Inflammatory macrophage treated with lipopolysaccharide for 4 hours (primary cell): ENCODE measurements at places on chromosomes 12 and 14.

DNA sequence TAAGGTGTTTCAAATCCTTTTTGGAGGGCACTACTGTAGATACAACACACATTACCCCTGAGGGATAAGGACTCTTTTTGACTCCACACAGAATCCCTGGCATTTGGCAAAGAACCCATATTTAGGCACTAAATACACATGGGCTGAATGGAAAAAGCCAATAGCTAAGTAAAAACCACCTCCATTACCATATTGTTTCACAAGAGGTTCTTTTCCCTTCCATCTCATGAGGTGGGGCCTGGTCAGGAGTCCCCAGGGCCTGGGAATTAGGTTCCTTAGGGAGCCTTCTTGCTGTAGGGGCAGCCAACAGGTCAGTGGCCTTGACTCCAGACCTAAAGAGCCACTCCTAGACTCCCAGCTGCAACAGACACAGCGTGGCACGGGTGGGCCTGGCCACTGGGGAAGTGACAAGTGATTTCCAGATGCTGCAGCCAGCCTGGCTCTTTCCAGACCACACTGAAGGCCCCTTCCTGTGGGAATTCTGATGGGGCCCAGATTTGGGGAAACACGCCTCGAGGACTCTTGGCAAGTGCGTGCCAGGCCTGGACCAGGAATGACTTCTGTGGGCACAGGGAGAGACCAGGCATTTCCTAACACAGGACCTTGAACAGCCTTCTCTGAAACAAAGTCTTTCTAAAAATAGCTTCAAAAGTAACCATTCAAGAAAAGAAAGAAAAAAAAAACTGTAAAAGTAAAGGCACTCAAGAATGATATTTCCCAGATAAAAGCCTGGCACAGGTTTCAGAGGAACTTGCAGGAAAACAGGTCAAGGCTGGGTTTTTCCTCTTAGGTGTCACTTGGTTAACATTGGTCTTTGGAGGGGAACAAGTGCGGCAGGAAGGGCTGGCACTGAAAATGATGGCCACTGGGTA is 18.1 kb downstream of the SSH1 start:
- no peak for DNase-seq

DNA sequence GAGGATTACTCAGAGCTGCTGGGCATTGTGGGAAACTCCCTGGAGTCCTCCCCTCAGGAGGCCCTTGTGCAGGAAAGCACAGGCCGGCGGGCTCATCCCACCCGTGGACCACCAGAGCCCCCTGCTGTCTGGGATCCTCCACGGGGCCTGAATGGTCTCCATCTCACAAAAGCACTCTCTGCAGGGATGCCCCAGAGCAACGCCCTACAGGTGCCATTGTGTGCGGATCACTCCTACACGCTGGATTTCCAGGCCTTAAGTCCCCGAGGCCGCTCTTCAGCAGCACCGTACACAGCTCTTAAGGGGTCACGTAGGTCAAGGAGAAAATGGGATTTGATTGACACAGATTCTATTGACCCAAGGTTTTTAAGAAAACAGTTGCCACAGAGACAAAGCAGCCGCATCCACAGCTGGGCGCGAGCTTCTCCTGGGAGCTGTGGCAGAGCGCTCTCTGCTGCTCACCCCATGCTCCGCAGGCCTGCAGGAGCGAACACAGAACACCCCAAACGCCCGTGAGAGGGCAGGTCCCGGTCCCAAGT is 36.7 kb upstream of the RIMBP2 start:
- DNase-seq = no peak

DNA sequence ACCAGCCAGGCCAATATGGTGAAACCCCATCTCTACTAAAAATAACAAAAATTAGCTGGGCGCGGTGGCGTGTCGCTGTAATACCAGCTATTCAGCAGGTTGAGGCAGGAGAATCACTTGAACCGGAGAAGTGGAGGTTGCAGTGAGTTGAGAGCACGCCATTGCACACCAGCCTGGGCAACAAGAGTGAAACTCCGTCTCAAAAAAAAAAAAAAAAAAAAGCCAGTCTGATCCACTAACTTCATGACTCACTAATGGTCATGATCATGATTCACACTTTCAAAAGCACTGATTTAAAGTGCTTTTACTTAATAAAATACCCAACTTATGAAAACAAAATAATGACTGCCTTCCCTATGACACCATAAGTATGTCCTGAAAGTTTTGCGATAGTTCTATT is 38.4 kb upstream of the CPM start:
- peak; percentile 97 for DNase-seq

DNA sequence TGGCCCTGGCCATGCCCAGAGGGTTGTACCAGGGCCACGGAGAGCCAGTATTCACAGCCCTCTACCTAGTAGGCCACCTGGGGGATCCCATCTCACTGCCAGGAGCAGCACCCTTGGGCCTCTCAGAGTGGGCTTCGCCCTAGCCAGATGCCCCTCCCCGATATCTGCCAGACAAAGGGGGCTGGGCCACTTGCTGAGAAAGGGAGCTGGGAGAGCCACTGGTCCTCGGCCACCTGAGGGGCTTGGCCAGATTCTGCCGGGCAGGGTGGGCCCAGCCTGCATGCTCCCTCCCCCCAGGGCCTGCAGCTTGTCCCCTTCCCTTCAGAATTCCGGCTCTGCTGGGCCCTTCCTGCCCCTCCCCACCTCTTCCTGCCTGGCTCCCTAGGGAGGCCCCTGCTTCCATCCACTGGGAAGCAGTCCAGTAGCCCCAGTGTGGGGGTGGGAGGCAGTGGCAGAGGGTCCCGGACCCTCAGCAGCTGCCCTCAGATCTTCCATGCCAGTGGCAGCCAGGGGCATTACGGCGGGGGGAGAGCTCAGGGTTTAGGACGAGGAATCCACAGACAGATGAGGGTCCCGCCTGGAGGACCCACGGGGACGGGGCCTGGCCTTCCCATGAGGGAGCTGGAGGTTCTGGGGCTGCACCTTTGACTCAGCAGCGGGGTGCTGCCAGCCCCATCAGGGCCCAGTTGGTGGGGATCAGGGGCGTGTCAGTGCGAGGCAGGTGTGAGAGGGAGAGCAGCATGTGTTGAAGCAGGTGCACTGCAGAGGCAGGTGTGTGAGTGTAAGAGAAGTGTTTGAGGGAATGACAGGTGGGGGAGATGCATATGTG is 2.4 kb downstream of the CRIP2 start:
- DNase-seq = no peak

DNA sequence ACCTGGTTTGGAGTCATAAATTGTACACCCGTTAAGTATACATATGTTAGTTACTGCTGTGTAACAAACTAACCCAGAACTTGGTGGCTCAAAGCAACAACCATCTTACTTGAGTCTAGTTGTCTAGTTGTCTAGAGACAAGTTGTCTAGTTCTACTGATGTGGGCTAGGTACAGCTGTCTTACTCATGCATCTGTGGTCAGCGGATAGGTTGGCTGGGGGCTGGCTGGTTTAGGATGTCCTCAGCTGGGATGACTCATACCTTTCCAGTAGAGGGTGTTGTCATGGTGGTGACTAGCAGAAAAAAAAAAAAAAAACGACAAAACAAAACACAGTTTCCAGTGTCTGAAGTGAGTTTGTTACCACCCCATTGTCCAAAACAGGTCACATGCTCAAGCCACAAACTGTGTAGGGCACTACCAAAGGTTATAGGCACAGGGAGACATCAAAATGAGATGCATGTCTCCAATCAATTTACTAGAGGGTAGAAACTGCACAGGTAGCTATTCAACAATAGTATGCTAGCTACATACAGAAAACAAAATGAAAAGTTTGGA is 680.3 kb downstream of the MED13L start:
- no peak for DNase-seq

DNA sequence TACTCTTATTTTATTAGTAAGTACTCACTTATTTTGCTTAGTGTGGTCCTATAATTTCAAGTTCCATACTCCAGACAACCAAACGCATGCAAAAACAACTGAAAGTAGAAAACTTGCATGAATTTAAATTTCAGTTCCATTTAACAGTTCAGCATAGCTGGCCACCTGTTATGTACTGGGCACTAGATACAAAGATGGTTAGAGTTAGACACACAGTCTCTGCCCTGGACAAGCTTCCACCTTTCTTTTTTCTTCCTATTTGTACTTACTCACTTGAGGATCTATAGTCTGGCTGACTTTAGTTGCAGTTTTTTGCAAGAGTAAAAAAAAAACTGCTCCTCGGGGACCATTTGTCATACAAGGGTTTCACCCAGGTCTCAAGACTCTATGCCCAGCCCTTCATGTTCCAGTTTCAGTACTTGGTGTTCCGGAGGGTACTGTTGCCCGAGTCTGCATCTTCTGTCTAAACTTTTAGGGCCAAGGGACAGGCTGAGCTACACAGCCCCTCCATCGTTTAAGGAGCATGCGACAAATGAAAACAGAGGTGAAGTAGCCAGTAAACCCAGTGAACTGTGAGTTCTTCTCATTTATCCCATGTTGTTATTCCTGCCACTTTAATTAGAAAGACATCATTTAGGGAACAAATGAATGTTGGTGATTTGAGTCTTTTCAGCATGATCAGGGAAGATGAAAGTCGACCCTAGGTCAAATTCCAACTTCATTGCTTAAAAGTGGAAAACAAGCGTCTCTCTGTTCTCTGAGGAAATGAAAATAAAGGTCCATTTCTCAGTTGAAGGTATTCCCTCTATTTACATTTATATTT is 22.3 kb downstream of the RPGRIP1 start:
- DNase-seq = no peak

GRCh38 chr14:52402812-52403526 is 88.9 kb downstream of the PTGER2 start:
- DNase-seq = peak; percentile 77

- peak; percentile 13 for DNase-seq
Measured at GRCh38 chr14:55045087-55045486, 6.4 kb upstream of the MAPK1IP1L start.

DNA sequence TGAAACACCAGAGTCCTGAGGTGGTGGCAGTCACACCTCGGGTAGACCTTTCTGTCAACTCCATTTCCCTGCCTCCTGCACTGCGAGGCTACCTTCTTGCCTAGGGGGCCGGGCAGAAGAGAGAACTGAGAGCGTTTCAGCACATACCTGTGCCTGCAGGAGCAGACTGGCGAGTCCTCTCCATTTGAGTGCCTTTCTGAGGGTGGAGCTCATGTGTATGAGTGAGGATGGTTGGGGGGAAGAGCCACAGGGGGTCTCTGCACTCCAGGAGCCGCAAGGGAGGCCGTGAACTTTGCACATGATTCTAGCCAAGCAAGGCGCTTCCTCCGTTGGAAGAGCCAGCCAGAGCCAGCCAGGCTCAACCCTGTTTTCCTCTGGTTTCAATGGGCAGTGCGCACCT is 31.0 kb upstream of the CCND2 start:
- DNase-seq = no peak

DNA sequence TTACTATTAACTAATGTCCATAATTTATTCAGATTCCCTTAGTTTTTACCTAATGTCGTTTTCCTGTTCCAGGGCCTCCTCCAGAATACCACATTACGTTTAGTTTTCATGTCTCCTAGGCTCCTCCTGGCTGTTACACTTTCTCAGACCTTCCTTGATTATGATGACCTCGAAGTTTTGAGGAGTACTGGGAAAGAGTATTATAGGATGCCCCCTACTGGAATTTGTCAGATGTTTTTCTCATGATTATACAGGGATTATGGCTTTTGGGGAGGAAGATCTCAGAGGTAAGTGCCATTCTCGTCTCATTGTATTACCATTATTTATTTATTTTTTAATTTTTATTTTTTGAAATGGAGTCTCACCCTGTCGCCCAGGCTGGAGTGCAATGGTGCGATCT is 17.7 kb upstream of the C1S start:
- DNase-seq = peak; percentile 65

DNA sequence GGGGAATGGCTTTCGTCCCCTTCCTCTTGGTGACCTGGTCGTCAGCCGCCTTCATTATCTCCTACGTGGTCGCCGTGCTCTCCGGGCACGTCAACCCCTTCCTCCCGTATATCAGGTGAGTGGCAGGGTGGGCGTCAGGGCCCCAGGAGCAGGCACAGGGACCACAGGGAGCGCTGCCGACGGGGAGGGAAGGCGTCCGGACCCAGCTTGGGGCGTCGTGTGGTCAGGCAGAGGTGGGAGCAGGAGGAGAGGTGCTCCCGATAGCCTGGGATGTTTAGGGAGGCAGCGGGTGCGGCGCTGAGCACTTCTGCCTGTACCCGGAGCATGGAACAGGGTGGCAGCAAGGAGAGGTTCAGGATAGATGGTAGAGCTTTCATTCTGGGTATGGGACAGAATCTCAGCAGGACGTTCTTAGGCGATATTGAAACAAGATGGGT is 444 bp downstream of the DRAM1 start:
- no peak for DNase-seq

DNA sequence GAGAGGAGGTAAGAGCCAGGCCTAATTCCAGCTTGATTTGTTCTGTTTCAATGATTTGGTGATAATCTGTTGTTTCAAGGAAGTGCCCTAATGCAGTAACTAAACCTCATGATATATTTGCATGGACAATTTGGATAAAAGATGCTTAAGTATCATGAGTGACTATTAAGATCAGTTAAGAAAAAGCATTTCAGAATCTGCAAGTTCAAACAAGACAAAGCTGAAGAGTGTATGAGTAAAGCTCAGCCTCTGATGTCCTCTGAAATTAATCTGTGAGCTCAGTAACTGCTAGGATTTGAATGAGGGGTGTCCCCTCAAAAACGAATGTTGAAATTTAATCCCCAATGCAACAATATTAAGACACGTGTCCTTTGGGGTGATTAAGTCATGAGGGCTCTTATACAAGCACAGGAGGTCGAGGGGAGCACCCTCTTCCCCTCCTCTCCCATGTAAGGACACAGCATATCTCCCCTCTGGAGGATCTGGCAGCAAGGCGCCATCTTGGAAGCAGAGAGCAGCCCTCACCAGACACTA is 949.2 kb downstream of the GALC start:
- no peak for DNase-seq

DNA sequence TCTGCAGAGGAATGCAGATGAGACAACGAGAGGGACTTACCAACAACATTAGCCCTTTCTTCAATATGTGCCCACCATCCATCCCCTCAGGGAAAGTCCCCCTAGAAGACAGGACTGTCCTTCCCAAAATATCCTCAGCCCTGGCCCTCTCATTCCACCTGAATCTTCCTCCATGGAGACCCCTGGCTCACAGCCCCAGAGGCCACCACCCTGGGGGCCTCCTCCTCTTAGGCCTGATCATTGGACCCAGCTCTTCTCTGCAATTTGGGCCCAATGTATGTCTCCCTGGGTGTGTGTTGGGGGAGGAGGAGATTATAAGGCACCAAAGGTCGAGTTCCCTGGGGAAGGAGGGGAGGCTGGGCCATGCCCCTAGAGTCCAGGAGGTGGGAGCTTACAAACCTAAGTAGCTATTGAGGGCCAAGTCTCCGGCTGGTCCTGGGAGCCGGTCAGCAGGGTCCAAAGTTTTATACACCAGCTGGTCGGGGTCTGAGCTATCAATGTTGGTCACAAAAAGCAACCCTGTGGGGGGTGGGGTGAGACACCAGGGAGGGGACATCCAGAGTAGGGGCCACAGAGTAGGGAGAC is 8.1 kb downstream of the ITGA7 start:
- no peak for DNase-seq

GRCh38 chr12:62893276-62893675 is 41.7 kb downstream of the PPM1H start:
- DNase-seq = no peak
